ENCODE measurements at places on chromosomes 3 and 15. TPM values are rescaled to one million over a fixed set of nuclear protein-coding genes. Genes with fewer than 3 reads are reported as not detected.
A peak's percentile ranks its signal among the peaks of the same experiment; 100 is the strongest.

DNA sequence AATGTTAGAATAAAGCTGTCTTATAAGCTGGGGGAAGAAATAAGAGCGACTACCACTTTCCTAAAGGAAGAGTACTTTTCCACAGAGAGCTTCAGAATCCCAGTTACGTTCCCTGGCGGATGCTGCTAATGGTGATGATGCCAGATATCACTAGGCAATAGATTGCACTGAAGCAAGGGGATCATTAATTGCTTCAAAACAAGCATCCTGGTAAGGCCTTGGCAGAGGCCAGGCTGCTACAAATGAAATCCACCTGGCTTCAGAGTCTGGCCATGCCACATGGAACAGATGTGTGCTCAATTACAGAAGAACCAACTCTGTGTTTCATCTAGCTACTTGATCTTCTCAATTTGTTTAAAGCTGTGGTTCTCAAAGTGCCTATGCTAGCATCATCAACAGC lies 129.2 kb upstream of the IL12A start:
- DNase-seq, result no peak

- no peak for DNase-seq
Observed at GRCh38 chr15:72965671-72966070, 86.6 kb upstream of the NEO1 start.

IP6K2 gene
- total RNA-seq, result 19.1 TPM

- DNase-seq, result no peak
Observed at GRCh38 chr3:136858381-136858780, 3.6 kb upstream of the NCK1 start.

MYRIP gene
- total RNA-seq, result 9.3 TPM

ANKRD63 gene
- total RNA-seq, result not detected

GRCh38 chr15:42808913-42809312 lies 72.0 kb upstream of the CDAN1 start:
- DNase-seq, result no peak

DNA sequence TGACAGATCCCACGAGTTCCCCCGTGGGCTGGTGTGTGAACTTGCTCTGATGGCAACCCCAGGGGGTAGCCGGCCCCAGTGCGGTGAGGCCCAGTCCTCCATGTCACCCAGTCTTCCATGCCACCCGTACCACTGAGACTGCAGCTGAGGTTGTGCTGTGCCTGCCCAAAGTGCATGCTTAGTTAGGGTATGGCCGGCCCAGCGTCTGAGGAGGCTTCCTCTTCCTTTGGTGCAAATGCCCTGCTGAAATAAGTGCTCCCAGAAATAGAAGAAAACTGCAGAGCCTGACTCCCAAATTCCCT lies 31.5 kb downstream of the MGLL start:
- no peak for DNase-seq

SLC9C1 gene
- total RNA-seq, result not detected

GRCh38 chr3:24388611-24389010 lies 106.0 kb downstream of the THRB start:
- DNase-seq, result no peak

ESYT3 gene
- total RNA-seq, result 1.8 TPM

DNA sequence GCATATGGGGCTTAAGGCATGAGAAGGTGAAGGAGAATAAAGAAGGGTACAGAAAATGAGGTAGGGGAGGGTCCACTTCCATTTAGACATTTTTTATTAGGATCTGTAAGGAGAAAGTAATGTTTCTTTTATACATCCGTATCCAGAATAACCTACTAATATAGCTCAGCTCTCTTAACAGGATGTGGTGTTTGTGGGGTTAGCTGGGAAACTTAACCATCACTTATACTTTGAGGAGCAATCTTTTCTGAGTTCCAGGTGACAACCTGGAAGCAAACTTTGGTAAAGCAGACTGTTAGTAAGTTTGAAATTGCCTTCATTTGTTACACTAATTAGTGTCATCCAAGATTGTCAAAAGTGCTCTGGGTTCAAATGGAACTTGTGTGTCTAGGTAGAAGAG lies 36.6 kb downstream of the BUB1B start:
- no peak for DNase-seq

ITGA11 gene
- 4.1 TPM for total RNA-seq

- no peak for DNase-seq
Observed at GRCh38 chr3:109336291-109336861, 970 bp downstream of the DPPA4 start.

MINAR1 gene
- 1.3 TPM for total RNA-seq

DNA sequence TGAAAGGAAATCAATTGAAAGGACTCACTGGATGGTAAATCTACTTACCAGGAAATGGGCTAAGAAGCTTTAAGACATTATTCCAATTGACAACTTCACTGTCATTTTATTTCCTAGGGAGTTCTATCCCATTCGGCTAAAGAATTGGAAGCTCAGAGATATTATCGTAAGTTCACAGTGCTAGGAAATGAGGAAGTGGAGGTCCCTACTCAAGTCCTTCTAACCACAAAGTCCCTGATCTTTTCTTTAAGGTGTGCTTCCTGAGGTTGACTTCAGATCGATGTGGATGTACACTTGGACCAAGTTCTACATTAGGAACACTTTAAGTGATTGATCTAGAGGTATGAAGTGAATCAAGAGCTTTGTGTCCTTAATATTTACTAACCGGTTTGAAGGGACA lies 63.6 kb downstream of the MDFIC2 start:
- DNase-seq, result no peak

DNA sequence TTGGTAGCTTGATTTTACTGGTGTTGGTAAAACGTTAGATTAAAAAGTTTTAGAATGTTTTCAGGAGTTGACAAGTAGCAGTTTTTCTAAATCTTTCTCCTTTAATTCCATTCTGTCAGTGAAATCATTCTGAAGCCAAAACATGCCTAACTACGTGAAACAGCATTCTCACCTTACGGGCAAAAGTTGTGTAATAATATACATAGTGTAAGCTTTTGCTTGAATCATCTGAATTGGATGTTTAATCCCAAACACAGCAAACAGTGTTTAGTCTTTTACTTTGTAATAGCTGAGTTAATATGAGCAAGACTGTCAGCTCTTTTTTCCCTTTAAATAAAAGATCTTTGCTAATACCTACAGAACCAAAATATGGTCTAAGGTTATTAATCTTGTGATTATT lies 100.6 kb downstream of the CYP19A1 start:
- no peak for DNase-seq

GRCh38 chr15:43489191-43489590 lies 3.8 kb downstream of the TP53BP1 start:
- no peak for DNase-seq

LXN gene
- 13.9 TPM for total RNA-seq

ZSCAN29 gene
- total RNA-seq, result 12.6 TPM

LDHAL6B gene
- total RNA-seq, result not detected

DNA sequence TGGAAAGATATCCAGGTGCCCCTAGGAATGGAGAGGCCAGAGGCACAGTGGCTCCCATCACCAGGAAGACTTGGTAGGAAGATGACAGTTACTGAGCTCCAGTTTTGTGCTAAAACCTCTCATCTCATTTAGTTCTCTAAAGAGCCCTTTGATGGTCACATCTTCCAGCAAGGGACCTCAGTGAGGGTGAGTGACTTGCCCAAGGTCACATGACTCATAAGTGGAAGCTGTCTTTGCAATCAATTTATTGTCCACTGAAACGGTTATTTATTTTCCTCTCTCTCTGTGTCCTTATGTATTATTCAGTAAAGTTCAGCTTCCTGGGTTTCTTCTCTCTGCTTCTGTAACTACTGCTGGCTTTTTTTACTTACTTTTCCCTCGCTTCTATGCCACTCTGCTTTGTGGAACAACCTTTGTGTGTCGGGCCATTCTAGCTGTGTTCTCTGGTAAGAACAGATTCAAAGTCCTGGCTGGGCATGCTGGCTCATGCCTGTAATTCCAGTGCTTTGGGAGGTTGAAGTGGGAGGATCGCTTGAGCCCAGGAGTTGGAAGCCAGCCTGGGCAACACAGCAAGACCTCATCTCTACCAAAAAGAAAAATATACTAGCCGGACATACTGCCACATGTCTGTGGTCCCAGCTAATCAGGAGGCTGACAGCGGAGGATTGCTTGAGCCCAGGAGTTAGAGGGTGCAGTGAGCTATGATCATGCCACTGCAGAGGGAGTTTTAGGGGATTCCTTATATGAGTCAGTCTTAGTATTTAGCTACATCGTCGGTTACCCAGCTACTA lies 55.9 kb downstream of the PDIA5 start:
- DNase-seq, result no peak

- no peak for DNase-seq
Observed at GRCh38 chr3:134258761-134259347, 8.2 kb upstream of the RYK start.

DNA sequence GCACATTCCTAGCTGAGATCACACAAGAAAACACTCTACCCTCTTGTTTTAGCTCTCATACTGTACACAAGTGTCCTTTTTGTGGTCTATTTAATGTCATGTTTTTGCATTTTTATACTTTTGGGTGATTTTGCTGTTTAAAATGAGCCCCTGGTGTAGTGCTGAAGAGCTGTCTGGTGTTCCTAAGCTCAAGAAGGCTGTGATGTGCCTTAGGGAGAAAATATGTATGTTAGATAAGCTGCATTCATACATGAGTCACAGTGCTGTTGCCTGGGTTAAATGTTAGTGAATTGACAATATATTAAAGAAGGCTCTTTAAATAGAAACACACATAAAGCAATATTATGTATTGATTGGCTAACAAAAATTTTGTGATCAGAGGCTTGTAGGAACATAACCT lies 387.4 kb upstream of the C2CD4B start:
- no peak for DNase-seq

C3orf52 gene
- total RNA-seq, result 51.7 TPM

MORC1 gene
- total RNA-seq, result not detected

- no peak for DNase-seq
Observed at GRCh38 chr3:89560568-89560967, 453.1 kb downstream of the EPHA3 start.

IMPDH2 gene
- total RNA-seq, result 146 TPM

DNA sequence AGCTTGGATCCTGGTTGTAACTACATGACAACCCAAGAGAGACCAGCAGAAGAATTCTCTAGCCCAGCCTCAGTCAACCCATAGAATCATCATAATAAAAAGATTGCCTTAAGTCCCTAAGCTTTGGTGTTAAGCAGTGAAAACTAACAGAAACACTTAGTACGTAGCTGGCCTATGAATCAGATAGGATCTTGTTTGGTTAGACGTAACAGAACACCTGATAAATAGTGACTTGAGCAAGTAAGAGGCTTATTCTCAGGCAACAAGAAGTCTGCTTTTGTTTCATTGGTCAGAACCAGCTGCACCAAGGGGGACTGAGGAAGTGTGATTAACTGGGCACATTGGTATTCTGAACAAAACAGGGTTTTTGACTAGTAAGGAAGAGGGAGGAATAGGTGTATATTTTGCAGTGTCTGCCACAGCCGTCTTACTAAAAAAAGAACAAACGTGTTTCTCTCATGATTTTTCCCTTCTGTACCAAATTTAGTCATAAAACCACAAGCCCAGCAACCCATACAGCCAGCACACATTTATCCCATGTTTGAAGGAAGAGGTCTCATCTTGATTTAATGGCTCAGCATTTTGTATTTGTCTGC lies 53.3 kb upstream of the GLCE start:
- DNase-seq, result no peak

DNA sequence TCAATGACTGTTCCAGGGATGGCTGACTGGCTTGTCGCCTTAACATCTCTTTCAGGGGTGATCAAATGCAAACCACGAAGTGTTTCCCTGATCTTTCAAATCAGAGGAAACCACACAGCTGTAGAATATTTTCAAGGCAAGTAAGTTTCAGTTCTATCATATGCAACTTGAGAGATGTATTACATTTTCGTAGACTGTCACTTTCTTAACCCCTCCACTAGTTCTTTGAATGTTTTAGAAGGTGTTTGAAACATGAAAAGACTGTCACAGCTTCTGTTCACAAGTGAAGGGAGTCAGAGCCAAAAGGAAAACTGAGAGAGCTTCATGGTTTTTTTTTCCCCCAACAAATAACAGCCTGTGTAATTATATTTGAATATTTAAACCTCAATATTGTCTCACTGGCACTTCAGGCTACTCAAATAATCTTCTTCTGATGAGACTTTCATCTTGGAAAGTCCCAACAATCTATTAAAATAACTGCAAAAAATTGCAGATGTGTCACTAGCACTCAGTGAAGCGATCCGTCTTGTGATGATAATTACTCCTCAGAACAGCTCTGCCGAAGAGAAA lies 25.9 kb upstream of the CAPN7 start:
- no peak for DNase-seq

LMCD1 gene
- 17.1 TPM for total RNA-seq

- DNase-seq, result peak; percentile 34
Observed at GRCh38 chr3:72288955-72289691, 504.2 kb upstream of the PROK2 start.

GRCh38 chr3:139561959-139562676 lies 22.6 kb upstream of the RBP1 start:
- peak; percentile 48 for DNase-seq

DNA sequence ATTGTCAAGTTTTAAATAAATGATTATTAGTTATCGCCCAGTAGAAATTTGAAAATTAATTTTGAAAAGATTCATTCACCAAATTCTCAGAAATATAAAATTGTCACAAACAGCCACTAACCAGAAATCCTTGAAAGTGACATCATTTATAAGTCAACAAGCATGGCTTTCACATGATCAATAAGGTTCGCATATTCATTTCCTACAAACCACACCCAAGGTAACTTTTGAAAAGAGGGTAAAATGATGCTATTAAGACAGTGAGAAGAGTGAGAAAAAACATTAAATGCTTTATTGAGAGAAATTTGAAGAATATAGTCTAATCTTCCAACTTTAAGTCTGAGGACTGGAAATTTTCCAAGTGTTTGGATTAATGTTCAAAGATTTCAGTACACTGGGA lies 263.6 kb upstream of the ALCAM start:
- DNase-seq, result no peak

Measured in pancreas (tissue), 10 donors.